ENCODE measurements at places on chromosomes 2 and 18.

GRCh38 chr2:70718736-70719135 lies 49.3 kb downstream of the ADD2 start:
- no peak for DNase-seq

DNA sequence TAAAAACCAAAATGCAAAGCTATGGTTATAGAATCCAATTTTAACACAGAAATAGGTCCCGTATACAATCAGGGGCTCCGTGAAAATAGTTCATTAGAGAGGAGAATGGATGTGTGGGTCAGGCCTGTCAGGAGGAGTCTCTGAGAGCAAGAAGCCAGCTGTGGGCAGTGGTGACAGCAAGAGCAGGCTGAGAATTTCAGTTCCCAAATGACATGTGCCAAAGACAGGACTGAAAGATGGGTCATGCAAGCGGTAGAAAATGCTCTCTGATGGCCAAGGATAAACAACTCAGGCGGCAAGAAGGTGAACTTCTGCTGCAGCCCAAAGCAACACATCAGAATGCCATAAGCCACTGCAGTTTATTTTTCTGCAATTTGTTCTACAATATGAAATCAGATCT lies 100.4 kb downstream of the CCDC141 start:
- DNase-seq: no peak

DNA sequence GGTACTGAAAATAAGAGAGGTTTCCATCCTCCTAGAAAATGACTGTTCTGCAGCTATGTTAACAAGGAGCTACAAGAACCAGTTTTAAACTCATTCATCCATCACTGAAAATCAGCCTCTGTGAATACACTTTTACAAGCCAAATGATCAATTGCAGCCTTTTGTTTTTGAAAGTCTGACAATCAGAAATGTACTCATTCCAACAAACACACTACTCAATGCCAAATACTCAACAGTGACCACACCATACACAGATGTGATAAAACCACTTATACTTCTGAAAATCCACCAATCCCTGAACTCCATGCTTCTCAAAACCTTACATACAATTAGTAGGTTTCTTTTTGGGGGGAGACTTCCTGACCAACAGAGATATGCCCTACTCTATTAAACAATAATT lies 663.9 kb upstream of the CHAC2 start:
- DNase-seq: no peak

- DNase-seq: no peak
These were observed 36.0 kb downstream of the SULT1C2 start for GRCh38 chr2:108324531-108325255.

GRCh38 chr2:69694894-69695849 lies 46.8 kb upstream of the ANXA4 start:
- DNase-seq: no peak

Measured in HTR-8/SVneo (cell line).